Temporal lobe (tissue), 4 donors: ENCODE measurements at places on chromosomes 12 and 14. TPM values are rescaled to one million over a fixed set of nuclear protein-coding genes. Genes with fewer than 3 reads are reported as not detected.

The GPN3 gene
- 15.2 TPM for total RNA-seq

The A2M gene
- 37.6 TPM for total RNA-seq

The OAS3 gene
- total RNA-seq = 1.7 TPM

The NRDE2 gene
- 14.0 TPM for total RNA-seq

The EP400 gene
- total RNA-seq = 21.6 TPM

The HOXC6 gene
- total RNA-seq = not detected

The FMNL3 gene
- 8.1 TPM for total RNA-seq

The USP44 gene
- total RNA-seq = 3.4 TPM

The HCAR1 gene
- total RNA-seq = 0.49 TPM

The TAS2R30 gene
- total RNA-seq = 10.1 TPM

The KLRD1 gene
- 0.25 TPM for total RNA-seq

The SYT1 gene
- 152 TPM for total RNA-seq

The SLC39A5 gene
- 0.25 TPM for total RNA-seq

The KLRC3 gene
- total RNA-seq = 1.2 TPM

The IGFBP6 gene
- total RNA-seq = 6.4 TPM

The GLIPR1L1 gene
- not detected for total RNA-seq

The TOMM20L gene
- not detected for total RNA-seq

The BHLHE41 gene
- 0.74 TPM for total RNA-seq

The C12orf42 gene
- total RNA-seq = 0.74 TPM
